Stimulated activated CD8-positive, alpha-beta memory T cell treated with anti-CD3 and anti-CD28 coated beads, Interleukin-4, amount 100 ng/mL, for 48 hours (primary cell): ENCODE measurements at places on chromosomes 6 and 20.

- no peak for DNase-seq
These were observed 36.5 kb downstream of the SYNJ2 start for GRCh38 chr6:158018041-158018771.

GRCh38 chr20:57584768-57585461 is 24.0 kb downstream of the PCK1 start:
- DNase-seq = no peak

DNA sequence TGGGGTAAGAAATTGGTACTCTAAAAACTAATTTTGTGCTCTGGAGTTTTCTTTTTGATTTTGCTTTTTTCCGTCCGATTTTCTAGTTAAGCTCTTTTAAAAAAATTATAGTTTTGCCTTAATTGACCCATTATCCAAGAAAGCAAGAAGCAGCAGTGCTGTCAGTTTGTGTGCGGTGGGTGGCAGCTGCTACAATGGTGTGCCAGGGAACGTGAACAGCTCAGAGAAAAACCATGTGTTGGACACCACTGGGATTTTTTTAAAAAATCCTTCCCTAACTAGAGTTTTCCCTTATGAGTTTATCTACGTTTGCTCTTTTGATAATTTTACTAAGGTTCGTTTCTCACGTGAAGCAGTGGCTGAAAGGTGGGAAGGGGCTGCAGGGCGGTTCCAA is 8.0 kb downstream of the MAP3K5 start:
- DNase-seq = no peak

DNA sequence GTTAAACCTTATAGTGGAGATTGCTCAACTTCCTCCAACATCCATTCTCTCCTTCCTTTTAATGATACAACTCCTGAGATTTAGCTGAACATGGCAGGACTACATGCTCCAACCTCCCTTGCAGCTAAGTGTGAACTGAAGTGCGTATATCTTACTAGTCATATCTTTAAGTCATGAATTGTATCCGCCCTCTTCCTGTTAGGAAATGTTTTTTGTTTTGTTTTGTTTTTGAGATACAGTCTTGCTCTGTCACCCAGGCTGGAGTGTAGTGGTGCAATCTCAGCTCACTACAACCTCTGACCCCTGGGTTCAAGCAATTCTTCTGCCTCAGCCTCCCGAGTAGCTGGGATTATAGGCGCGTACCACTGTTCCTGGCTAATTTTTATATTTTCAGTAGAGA is 8.8 kb upstream of the OSTM1 start:
- DNase-seq = no peak

DNA sequence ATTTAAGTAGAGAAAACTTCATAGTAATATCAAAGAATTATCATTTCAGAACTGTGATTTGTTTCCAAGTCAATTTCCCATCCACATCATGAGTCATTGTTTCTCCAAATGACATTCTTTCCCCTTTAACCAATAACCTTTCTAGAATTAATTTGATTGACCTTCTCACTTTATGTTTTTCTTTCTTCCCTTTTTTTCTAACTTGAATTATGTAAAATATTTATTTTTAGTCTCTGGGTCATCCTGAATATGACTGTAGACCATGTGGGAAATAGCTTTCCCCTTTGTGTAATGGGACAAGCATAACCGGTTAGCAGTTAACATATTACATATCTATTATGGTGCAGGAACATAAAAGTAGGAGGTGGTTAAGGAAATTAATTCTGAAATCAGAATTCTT is 291.1 kb downstream of the GJA1 start:
- DNase-seq = no peak

DNA sequence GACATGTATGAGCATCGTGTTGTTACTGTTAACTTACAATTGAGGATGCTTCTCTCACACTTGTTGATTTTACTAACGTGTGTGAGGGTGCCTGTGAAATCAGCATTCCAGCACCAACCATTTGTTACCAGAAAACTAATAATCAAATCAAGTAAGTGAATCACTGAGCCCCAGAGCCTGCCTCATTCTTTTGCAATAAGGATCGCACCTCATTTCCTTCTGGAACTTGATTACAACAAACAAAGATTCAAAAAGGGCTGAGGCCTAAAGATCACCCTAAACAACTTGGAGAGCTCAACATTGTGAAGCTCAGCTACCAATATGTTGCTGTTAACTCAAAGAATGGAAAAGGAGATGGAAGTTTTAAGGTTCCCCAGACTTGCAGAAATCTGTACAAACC is 274.7 kb downstream of the TFAP2A start:
- no peak for DNase-seq

DNA sequence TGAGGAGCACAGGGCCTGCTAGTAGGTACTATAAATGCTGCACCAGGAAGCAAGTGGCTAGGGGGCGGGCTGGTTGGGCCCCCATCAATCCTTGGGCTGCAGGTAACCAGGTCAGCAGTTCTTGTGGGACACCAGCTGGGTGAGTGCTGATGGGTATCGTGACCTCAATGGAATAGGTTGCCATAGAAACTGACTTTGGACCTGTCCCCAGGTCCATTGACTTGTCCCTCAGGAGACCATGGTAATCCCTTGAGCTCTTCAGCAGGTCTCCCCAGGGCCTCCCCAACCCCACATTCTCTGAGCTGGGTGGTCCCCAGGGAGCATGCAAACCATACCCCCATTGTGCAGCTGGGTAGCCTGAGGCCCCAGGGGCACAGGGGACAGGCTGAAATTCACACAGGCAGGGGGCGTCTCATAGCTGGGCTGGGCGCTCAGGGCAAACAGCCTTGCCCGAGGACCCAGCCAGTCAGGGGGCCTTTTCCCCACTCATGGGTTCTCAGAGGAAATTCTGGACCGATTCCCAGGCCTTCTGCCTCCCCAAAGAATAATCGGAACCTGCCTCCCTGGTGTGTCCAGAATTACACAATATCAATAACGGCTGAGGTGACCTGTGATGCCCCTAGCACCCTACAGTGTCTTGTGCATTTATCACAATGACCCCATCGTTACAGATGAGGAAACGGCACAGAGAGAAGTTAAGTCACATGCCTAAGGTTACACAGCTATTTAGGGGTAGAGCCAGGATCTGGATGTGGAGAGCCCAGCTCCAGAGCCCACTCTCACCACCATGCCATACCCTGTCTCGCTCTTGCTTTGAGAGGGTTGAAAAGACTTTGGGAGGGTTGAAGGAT is 35.9 kb downstream of the SRC start:
- no peak for DNase-seq
